Activated T-helper 9 cell treated with anti-CD3 and anti-CD28 coated beads, Interleukin-2, amount 50 U/mL, for 16 hours (primary cell): ENCODE measurements at places on chromosomes 7 and 10.

DNA sequence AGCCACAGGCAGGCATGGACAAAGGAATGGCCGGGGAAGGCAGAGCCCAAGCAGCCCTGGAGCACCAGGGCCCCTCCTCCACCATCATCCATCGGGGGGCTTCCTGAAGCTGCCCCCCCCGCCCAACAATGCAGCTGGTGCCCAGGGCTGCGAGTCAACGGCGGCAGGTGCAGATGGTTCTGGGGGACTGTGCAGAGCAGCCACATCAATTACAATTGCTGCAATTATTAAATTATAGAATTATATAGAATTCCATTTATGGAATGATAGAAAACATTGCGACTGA is 28.3 kb downstream of the EBF3 start:
- DNase-seq = no peak

GRCh38 chr7:150648353-150649079 is 16.3 kb upstream of the GIMAP6 start:
- no peak for DNase-seq

DNA sequence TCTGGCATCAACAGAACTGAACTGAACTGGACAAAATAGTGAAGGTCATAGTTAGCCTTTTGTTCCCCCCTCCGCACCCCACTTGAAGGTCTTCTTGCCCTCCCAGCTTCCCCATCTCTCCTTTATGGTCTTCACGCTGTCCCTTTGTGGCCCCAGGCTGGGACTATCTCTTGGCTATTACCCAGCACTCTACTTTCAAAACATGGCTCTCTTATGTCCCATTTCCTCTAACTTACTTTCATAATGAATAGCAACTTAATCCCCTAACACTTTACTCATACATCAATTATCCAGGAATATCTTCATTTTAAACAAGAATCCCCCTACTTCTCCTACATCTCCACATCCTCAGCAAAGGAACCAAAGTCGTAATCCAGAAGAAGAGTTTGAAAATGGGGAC is 135.3 kb upstream of the ITGB1 start:
- no peak for DNase-seq

DNA sequence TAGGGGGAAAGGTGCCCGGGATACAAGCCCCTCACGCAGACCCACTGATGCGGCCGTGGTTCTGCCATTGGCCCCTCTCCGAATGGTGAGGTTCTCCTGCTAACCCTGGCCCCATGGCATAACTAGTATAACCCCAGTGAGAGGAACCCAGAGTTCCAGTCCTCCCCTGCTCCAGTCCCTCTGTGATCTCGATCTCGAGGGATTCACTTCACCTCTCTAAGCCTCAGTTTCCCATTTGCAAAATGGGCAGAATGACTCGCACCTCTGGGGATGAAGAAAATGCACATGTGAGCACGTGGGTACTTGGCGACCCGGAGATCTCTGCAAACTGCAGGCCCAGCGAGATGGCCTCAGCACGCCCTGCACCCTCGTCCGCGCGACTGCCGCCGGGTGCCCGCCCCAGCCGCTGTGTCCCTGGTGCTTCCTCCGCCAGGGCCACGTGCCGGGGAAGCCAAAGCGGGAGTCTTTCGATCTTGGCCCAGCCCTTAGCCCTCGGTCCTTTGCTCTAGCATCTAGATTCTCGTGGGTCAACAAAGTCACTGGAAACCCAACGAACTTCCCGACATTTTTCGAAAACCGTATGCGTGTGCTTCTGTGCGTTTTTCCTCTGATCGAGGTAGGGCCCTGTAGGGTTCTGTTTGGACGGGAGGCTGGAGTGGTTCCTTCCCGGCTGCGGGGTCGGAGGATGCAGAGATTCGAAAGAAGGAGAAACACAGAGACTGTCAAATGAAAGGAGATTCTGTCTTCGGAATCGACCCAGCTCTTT is 169.8 kb downstream of the UBE2H start:
- DNase-seq = no peak

DNA sequence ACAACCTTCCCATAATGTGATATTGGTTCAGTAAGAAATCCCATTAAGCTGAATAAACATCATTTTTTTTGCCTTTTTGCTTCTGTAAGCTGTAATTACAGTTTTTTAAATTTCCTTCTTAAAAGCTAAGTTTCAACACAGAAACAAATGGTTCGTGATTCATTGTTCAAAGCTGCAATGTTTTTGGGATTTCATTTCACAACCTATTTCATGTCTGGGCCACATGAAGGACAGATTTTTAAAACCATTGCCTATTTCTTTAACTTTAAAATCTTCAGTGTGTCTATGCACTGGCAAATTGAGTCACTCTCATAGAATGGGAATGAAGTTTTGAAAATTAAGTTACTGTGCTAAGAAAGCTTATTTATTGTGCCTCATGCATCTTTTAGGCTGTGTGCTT is 66.9 kb downstream of the TFPI2 start:
- DNase-seq = no peak

DNA sequence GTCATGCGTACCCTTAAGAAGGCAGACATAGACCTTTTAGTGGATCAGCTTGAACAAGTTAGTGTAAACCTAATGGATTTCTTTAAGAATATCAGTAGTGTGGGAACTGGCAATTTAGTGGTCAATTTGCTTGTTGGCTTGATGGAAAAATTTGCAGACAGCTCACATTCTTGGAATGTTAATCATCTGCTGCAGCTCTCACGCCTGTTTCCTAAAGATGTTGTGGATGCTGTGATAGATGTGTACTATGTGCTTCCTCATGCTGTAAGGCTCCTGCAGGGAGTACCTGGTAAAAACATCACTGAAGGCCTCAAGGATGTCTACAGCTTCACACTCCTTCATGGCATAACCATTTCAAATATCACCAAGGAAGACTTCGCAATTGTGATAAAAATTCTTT is 103.4 kb downstream of the ABCA13 start:
- no peak for DNase-seq

DNA sequence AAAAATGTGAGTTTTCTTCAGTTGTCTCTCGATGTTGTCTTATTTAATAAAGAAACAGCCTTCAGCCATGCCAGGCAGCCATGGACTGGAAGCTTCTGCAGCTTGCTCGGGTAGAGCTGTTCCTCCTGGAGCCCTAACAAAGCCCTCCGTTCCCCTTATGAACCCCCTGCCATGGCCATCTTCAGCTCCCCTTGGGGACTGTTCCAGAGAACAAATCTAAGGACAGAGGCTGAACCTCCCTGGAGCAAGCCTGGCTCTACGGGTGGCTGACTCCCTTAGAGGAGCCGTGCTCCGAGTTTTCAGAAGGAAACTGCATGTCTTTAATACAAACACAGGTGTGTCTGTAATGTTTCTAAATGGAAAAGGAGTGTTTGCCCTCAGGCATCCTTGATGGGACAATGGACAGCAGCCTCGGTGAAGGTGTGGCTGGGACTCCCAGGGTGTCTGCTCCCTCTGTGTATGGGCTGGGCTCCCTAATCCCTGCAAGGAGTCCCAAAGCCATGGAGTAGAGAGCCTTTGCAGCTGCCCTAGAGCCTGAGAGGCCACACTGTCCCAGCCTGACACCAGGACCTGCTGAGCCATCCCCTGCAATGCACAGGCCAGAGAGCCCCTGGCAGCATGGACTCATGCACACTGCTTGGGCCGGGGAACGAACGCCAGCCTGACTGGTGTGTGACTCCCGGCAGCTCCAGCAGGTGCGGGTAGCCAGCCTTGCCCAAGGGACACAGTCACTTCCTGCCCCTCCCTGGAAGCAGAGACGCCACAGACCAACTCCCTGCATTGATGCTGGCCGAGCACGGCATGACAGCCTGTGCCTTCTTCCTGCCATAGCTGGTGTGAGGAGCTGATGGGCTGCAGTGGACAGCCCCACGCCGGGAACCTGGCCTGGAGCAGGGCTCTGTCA is 381.8 kb downstream of the TCERG1L start:
- no peak for DNase-seq

- DNase-seq = no peak
Measured at GRCh38 chr10:31604096-31604495, 285.1 kb downstream of the ZEB1 start.

- no peak for DNase-seq
Measured at GRCh38 chr10:111080224-111080623, 3.4 kb downstream of the ADRA2A start.

DNA sequence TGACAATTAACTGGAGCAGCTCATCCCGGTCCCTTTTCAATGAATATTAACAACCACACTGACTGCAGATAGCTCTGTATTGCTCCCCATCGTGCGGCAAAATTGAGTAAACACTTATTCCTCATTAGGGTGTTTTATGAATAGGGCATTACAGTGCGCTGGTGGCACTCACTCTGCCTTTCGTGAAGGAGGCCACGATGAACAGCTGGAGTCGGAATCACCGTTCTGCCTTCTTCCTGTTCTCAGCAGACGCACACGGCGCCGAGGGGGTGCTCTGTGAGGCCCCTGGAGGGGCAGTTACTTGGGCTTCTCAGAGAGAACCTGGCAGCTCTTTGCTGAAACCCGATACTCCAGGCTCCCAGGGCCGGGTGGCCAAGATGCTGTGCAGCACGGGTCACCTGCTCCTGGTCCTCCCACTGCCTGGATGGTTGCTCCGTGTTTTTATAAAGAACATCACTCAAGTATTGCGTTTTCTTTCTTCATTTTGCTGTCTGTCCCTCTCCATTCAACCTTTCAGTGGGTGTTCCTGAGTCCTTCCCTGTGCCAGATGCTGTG is 241.9 kb downstream of the GLRX3 start:
- DNase-seq = no peak
